ENCODE measurements at places on chromosomes 12 and 14. TPM values are rescaled to one million over a fixed set of nuclear protein-coding genes. Genes with fewer than 3 reads are reported as not detected.

ZDHHC22 gene
- 0.46 TPM for total RNA-seq

GLI1 gene
- total RNA-seq, result 6.5 TPM

TAS2R31 gene
- 1.3 TPM for total RNA-seq

CAPZA3 gene
- total RNA-seq, result not detected

PPP1R1A gene
- 0.23 TPM for total RNA-seq

KLHL33 gene
- total RNA-seq, result not detected

GPRC5A gene
- total RNA-seq, result 648 TPM

HOXC10 gene
- 154 TPM for total RNA-seq

CLMN gene
- total RNA-seq, result 34.9 TPM

CD163 gene
- total RNA-seq, result 0.64 TPM

KCNJ8 gene
- total RNA-seq, result not detected

PXMP2 gene
- total RNA-seq, result 21.3 TPM

DNA sequence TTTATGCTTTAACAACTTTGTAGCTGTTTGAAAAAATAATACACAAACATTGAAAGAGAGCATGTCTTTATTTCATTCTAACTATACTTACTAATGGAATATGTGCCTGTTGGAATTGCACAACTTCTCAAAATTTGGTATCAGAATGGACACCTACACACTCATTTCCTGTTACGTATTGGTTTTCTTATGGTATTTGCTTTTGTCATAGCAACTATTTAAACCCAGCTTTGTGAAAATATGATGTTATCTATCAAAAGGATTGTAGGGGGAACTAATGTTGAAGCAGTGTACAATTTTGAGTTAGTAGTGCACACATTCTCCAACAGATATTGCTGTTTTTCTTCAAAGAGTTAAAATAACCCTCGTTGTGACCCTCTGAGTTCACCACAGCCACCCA lies 52.6 kb downstream of the RBMS2 start:
- H3K27me3 ChIP-seq, result no peaks in the 10 kb centered on the region
- H3K4me3 ChIP-seq, result no peak overlapping the region
- no peaks in the 10 kb centered on the region for H3K36me3 ChIP-seq
- DNase-seq, result no peak
- no peaks in the 10 kb centered on the region for H3K4me1 ChIP-seq
- no peak overlapping the region for H3K27ac ChIP-seq

- no peaks in the 10 kb centered on the region for H3K27me3 ChIP-seq
- H3K4me1 ChIP-seq, result no peaks in the 10 kb centered on the region
- H3K4me3 ChIP-seq, result no peak overlapping the region
- DNase-seq, result no peak
- H3K36me3 ChIP-seq, result no peaks in the 10 kb centered on the region
- H3K27ac ChIP-seq, result no peak overlapping the region
Observed at GRCh38 chr14:102256716-102257115, 48.2 kb downstream of the MOK start.

DNA sequence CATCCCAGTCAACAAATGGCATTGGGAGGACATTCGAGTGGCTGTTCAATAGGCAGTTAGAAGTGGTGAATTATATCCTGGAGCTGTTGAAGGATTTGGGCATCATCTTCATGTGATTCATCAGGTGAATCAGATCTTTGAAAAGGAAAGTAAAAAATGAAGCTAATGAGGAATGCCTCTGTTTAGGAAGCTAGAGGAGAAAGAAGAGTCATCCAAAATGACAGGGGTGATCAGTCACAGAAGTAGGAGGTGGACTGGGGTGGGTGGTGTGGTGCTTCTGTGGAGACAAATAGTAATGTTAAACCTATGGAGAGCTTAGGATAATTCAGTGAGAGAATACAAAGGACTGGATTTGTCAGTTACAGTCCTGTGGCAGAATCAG lies 32.7 kb downstream of the DIP2B start:
- peak; percentile 80 for DNase-seq
- peak overlapping the region; percentile 60 for H3K27ac ChIP-seq
- H3K4me3 ChIP-seq, result peak overlapping the region; percentile 35
- H3K27me3 ChIP-seq, result no peaks in the 10 kb centered on the region
- peaks cover 24% of the 10 kb centered on the region for H3K4me1 ChIP-seq
- H3K36me3 ChIP-seq, result no peaks in the 10 kb centered on the region

GRCh38 chr14:36055681-36056225 lies 120.8 kb downstream of the PTCSC3 start:
- no peak for DNase-seq
- no peaks in the 10 kb centered on the region for H3K27me3 ChIP-seq
- no peaks in the 10 kb centered on the region for H3K36me3 ChIP-seq
- H3K4me1 ChIP-seq, result no peaks in the 10 kb centered on the region
- H3K4me3 ChIP-seq, result no peak overlapping the region

- H3K4me1 ChIP-seq, result no peaks in the 10 kb centered on the region
- no peak overlapping the region for H3K27ac ChIP-seq
- DNase-seq, result no peak
- H3K27me3 ChIP-seq, result no peaks in the 10 kb centered on the region
- H3K36me3 ChIP-seq, result no peaks in the 10 kb centered on the region
- H3K4me3 ChIP-seq, result no peak overlapping the region
Observed at GRCh38 chr14:75905147-75905904, 76.5 kb downstream of the TGFB3 start.

DNA sequence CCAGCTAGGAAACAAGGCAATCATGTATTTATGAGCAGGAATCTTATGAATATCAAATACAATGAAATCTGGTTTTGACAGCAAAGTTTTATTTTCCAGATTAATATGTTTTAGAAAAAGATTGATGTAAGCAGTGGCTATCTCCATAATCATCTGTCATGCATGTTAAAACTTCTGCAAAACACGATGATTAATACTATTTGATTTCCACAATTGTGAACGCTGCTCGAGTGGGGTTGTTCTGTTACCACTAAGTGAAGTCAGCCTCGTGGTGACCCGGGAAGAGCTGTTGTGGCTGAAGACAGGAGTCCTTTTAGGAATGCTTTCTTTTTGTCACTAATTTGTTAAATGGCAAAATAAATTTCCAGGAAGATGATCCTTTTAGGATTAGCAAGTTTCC lies 9.4 kb downstream of the CFAP251 start:
- 0 out of 2 replicates have a peak overlapping the region, but pooled peaks have one; percentile 24 for H3K27ac ChIP-seq
- no peaks in the 10 kb centered on the region for H3K36me3 ChIP-seq
- DNase-seq, result no peak
- no peak overlapping the region for H3K4me3 ChIP-seq
- H3K27me3 ChIP-seq, result no peaks in the 10 kb centered on the region

DNA sequence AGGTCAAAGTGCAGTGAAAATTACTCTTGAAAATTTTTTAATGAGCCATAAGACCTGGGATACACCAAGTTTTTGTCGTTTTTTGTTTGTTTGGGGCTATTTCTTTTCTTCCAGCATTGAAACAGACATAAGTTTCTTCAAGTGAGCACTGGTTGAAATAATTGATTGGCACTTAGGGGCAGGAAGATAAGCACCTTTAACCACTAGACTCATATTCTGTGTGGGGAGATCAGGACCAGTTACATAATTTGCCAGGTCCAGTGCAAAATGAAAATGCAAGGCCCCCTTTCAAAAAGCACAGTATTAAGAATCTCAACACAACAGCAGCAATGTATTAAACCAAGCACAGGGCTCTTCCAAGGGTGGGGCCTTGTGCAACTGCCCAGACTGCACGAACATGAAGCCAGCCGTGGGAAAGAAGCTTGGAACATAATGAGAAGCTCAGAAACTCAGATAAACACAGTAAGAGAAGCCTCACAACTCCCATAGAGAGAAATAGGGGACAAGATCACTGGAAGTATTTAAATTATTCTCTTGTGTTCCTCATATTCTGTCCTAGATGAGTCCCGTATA lies 3.2 kb upstream of the TCP11L2 start:
- H3K27ac ChIP-seq, result no peak overlapping the region
- peaks cover 5% of the 10 kb centered on the region for H3K4me1 ChIP-seq
- no peaks in the 10 kb centered on the region for H3K36me3 ChIP-seq
- H3K27me3 ChIP-seq, result no peaks in the 10 kb centered on the region

DNA sequence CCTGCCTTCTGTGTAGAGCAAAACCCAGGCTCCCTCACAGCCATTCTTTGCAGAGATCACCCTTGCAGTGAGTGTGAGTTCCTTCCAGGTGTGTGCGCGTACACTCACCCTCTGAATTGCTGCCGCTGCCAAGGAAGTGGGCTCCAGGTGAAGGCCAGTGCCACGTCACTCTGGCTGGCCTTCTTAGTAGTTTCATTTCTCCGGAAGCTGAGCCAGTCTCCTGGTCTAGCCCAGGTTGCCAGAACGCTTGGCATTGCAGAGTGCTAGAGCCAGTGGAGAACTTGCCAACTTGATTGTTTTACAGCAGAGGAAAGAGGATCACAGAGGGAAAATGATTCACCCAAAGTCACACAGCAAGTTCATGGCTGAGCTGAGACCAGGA lies 11.0 kb downstream of the CBLN3 start:
- no peak overlapping the region for H3K4me3 ChIP-seq
- H3K4me1 ChIP-seq, result no peaks in the 10 kb centered on the region
- no peak for DNase-seq
- H3K27me3 ChIP-seq, result no peaks in the 10 kb centered on the region
- no peaks in the 10 kb centered on the region for H3K36me3 ChIP-seq

- H3K27me3 ChIP-seq, result no peaks in the 10 kb centered on the region
- H3K27ac ChIP-seq, result no peak overlapping the region
- H3K4me3 ChIP-seq, result no peak overlapping the region
- no peaks in the 10 kb centered on the region for H3K36me3 ChIP-seq
- no peaks in the 10 kb centered on the region for H3K4me1 ChIP-seq
- no peak for DNase-seq
Observed at GRCh38 chr12:122994140-122994675, 13.7 kb downstream of the ARL6IP4 start.

- H3K4me1 ChIP-seq, result no peaks in the 10 kb centered on the region
- H3K36me3 ChIP-seq, result no peaks in the 10 kb centered on the region
- H3K4me3 ChIP-seq, result no peak overlapping the region
- DNase-seq, result no peak
Observed at GRCh38 chr14:81980601-81981306, 447.1 kb upstream of the SEL1L start.

- DNase-seq, result no peak
- no peaks in the 10 kb centered on the region for H3K27me3 ChIP-seq
Observed at GRCh38 chr14:96102081-96102856, 63.1 kb downstream of the C14orf132 start.

DNA sequence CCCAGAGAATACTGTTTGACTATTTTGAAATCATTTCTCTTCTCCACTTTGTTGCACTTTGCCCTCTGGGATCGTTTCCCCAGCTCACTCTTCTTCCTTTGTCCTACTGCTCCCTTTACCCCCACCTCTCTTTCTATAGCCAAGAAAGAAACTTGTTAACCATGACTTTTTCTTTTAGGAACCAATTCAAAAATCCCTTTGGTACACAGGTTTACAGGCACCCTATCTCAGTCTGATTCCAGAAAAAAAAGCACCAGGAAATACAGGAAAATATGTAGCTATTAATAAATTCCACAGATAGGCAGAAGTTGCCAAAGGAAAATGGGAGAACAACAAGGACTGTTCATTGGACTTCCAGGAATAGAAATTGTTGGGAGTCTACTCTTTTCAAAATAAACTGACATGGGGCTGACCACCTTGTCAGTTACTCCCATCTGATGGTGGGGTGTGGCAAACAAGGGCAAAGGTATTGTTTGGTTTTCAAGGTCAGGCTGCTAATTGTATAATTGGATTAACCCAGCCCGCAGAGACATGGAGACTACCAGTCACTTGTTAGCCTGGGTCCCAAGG lies 82.4 kb downstream of the CRADD start:
- no peaks in the 10 kb centered on the region for H3K27me3 ChIP-seq
- H3K4me3 ChIP-seq, result no peak overlapping the region
- no peak for DNase-seq
- H3K4me1 ChIP-seq, result no peaks in the 10 kb centered on the region
- H3K27ac ChIP-seq, result no peak overlapping the region

GRCh38 chr14:54420478-54421142 lies 20.6 kb downstream of the CNIH1 start:
- no peak overlapping the region for H3K27ac ChIP-seq
- no peaks in the 10 kb centered on the region for H3K4me1 ChIP-seq
- H3K36me3 ChIP-seq, result no peaks in the 10 kb centered on the region

DNA sequence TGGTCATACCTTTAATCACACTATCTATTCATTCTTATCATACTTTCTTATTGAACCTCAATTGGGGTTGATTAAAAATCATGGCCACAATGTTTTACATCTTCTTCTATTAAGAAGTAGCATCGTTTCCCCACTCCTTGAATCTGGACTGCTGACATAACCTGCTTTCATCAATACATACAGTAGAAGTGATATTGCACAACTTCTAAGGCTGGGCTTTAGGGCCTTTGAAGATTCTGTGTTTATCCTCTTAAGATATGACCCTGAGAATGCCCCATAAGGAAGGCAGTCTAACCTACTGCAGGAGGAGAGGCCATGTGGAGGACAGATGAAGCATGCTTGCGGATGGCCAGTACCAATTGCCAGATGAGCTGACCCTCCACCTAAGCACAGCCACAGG lies 1142.8 kb upstream of the SEL1L start:
- H3K4me3 ChIP-seq, result no peak overlapping the region
- H3K36me3 ChIP-seq, result no peaks in the 10 kb centered on the region
- no peaks in the 10 kb centered on the region for H3K4me1 ChIP-seq

GRCh38 chr12:44497044-44497443 lies 379.1 kb downstream of the NELL2 start:
- no peaks in the 10 kb centered on the region for H3K36me3 ChIP-seq
- DNase-seq, result no peak
- no peaks in the 10 kb centered on the region for H3K4me1 ChIP-seq
- H3K4me3 ChIP-seq, result no peak overlapping the region
- no peak overlapping the region for H3K27ac ChIP-seq

DNA sequence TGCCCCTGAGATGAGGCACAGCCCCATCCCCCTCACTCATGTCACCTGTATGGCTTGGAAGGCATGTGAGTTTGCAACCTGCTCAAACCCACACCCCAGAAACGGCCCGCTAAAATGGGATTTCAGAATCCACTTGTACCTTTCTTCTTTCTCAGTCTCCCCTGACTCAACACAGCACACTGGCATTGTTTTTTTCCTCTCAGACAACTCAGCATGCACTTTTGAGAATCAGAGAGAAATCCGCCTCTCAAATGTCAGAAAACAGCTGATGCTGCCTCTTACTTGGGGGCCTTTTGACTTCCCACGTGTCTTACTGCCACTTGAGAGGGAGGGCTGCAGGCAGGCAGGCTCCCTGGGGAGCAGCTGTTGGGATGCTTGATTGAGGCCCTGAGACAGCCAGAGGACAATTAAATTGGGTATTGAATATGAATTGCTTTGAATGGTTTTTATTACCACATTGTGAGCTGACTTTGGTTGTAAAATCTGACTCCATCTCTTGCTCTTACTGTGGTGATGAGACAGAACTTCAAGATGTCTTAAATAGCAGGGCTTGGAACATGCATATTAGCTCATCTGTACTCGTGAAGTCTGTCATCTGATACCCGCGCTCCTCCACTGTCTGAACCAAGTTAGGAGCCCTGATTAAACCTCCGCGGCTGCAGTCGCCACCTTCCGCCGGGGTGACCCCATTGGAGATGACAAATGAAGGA lies 96.6 kb downstream of the APAF1 start:
- H3K27me3 ChIP-seq, result no peaks in the 10 kb centered on the region
- H3K4me3 ChIP-seq, result no peak overlapping the region
- no peaks in the 10 kb centered on the region for H3K4me1 ChIP-seq
- no peak overlapping the region for H3K27ac ChIP-seq
- H3K36me3 ChIP-seq, result no peaks in the 10 kb centered on the region

Measured in Panc1 (cell line).